BJ (cell line): ENCODE measurements at places on chromosomes 5 and 9. TPM values are rescaled to one million over a fixed set of nuclear protein-coding genes. Genes with fewer than 3 reads are reported as not detected.
A peak's percentile ranks its signal among the peaks of the same experiment; 100 is the strongest.

DNA sequence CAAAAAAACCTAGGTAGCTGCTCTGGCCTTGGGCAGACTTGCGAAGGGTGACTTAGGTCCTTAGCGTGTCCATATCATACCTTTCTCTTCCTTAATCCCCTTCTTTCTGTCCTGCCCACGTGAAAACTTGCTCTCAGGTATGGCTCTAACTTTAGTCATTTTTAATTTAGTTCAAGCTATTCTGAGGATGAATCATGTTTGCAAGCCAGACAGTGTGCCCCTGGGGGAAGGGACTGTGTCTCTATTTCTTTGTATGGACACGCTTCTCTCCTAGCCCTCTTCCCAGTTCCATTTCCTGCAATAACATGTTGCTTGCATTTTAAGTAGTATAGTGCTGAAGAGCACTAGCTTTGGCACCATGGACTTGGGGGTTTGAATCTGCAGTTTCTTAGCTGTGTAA lies 120.6 kb downstream of the PTTG1 start:
- no peak for DNase-seq

GRCh38 chr9:130759738-130760137 lies 66.2 kb downstream of the EXOSC2 start:
- DNase-seq, result no peak

DNA sequence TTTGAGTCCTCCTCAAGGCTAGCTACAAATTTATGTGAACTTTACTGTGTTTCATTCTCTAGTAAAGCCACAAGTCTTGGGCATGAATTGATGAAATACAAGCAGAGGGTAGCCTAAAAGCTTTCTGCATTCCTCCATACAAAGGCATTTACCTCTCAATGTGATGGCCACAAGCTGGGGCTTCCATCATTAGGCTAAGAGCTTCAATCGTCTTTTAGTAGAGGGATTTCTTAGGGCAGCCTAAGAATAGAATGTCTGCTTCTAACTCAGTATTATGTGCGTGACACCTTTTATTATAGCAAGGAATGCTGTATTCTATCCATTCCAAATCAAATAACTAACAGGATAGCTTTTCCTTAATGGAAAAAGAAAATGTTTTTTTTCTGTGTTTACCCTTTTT lies 3.7 kb downstream of the PLAC8L1 start:
- DNase-seq, result no peak

- DNase-seq, result no peak
Observed at GRCh38 chr9:31556667-31557463, 827.6 kb upstream of the ACO1 start.

- DNase-seq, result no peak
Observed at GRCh38 chr5:143828710-143829109, 16.7 kb downstream of the HMHB1 start.

GRCh38 chr9:22215521-22215920 lies 206.4 kb upstream of the CDKN2B start:
- DNase-seq, result no peak

DNA sequence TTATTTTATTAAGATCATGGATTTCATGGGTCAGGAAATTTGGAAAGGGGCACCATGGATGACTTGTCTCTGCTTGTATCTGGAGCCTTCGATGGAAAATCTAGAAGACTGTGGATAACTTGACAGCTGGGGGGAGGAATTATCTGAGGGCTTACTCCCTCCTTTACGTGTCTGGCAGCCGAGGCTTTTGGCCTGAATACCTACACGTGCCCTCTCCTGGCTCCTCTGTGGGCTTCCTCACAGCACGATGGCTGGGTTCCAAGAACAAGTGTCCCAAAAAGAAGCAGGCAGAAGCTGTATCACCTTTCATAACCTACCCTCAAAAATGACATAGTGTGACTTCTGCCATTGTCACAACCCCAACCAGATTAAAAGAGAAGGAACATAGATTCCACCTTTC lies 228.9 kb downstream of the GRIA1 start:
- no peak for DNase-seq

- DNase-seq, result no peak
Observed at GRCh38 chr5:96790961-96791504, 16.7 kb downstream of the ERAP1 start.

DNA sequence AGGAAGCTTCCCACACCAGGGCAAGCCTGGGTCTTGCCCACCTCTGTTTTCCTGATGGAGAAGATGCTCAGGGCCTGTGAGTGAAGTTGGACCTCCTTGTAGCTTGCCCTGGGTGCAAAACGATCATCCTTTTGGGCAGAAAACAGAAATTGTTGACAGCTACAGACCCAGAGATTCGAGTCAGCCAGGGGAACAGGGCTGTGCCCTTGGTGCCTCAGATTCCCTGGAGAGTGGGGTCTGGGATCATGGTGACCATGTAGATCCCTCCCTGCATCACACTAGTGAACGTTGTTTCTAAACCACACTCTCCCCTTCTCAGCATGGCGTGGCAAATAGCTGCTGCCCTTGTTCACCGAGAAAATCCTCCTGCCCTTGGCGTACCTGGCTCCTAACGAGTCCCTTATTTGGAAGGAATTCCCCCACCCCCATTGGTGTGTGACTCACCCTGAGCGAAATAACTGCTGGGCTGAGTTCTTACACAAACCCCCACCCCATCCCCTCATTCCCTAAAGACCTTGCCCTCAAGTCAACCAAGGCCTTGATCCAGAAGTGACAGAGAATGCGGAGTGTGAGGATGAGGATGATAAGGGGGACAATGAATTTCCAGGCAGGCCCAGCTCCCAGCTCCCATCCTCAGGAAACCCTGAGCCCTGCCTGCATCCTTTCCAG lies 1.1 kb upstream of the DCANP1 start:
- no peak for DNase-seq

DNA sequence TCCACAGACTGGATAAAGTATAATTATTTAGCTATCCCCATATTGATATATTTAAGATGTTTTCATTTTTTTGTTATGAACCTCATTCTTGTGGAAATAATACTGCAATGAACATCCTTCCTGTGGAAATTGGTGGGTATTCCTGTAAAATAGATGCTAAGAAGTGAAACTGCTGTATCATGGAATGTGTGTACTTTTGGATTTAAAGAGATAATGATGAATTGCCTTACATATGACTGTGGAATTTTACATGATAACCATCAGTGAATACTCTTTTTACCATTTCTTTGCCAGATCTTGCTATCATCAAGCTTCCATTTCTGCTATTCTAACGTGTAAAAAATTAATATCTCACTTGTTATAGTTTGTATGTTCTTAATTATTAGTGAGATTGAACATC lies 847.9 kb downstream of the EFNA5 start:
- no peak for DNase-seq

DNA sequence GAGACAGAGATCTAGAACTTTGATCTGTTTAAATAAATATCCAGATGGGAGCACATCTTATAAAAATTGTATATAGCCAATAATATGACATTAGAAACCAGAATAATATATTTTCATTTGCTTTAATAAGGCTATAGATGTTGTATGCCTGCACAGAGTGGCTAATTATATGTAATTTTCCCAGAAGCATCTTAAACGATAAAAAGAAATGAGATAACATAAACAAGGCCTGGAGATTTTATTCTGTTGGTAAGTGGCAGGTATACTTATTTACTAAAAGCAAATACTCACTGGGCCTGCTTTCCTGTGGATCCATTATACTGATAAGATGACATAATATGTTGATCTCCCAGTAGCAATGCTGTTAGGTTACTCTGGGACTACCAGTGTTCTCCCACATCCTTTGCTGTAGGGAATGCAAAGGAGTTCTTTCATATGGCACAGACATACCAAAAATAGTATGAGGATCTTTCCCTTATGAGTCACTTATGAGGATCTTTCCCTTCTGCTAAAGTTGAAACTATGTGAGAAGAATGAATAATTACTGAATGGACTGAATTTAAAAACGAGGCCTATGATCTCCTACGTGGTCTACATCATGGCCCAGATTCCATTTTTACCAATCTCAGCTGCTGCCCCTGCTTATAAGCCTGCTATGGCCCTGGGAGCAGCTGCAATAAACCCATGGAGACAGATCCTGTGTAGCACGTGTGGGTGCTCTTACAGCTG lies 112.1 kb downstream of the NUDT12 start:
- peak; percentile 79 for DNase-seq

- DNase-seq, result no peak
Observed at GRCh38 chr5:123673107-123673506, 161.1 kb downstream of the CSNK1G3 start.

DNA sequence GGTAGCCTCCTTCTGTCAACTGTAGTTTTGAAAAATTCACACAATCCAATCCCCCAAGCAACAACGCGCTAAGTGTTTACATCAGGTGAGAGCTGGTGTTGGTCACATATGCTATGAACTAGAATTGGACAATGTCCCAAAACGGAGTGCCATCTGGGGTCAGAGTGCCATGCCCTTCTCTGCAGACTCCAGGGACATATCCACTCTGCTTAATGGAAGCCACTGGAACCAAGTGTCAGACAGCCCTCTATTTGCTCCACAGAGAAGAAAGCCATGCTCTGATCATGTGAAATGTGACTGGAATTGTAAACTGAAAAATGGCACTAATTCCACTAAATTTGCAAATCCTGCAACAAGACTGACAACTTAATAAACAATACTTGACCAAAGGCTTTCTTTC lies 12.2 kb downstream of the ABCA1 start:
- no peak for DNase-seq

DNA sequence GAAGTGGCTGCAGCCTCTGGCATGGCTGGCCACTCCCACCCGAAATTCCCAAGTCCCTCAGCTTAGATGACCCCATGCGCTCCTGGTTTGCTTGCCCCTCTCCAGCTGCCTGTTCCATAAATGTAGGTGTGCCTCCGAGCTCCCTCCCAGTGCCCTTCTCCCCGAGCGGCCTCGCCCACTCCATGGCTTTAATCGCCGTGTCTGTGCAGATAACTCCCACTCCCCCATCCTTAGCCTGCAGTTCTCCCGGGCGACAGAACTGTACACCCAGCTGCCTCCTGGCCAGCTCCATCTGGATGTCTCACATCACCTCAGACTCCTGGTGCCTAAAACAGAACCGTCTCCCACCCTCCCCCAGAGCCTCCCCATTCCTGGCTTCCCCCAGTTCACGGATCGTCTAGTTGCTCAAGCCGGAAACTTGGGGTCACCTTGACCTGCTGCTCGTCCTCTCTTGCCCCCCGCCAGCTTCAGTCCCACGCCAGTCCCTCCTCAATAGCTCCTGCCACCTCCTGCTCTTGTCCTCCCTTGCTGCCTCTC lies 24.1 kb downstream of the HK3 start:
- no peak for DNase-seq

- no peak for DNase-seq
Observed at GRCh38 chr5:34703767-34704713, 47.9 kb downstream of the RAI14 start.

DNA sequence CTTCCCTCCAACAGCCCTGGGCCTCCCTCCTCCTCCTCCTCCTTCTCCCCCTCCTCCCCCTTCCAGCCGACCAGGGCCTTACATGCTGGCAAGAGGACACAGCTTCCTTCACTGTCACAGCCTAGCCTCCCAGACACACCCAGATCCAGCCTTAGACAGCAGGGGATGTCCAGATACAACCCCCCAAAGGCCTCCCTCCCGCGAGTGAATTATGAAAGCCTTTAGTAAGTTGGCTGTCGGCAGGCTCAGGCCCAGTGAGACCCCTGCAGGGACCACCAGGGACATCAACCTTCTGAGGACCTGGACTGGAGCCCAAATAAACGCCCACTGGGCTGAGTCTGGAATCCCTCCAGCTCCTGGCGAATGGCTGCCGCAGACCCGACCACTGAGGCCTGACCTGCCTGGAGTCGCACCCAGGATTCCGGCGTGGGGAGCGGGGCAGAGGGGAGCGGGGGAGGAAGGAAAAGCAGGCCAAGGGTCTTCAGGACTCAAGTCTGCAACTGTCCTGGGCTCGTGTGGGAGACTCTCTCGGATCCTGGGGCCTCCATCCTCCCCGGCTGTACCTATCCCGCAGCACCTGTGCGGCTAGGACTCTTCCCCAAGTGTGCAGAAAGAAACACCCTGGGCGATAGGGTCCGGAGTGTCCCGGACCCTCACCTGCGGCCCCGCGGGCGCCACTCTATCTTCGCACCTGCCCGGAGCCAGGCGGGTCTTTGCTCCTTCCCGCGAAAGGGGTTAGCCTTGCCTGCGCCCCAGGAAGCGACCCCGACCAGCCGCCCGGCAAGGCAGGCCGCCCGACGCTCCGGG lies 705 bp downstream of the SEPTIN8 start:
- no peak for DNase-seq

TAF1L gene
- 0.01 TPM in 1 of 2 replicates, not detected in the other for polyA plus RNA-seq

IFNE gene
- 0.28 and 0.69 TPM in 2 replicates for polyA plus RNA-seq

SLC6A18 gene
- polyA plus RNA-seq, result not detected in 2 replicates

CHSY3 gene
- polyA plus RNA-seq, result 0.91 and 1.2 TPM in 2 replicates

BAG1 gene
- 17.7 and 21.2 TPM in 2 replicates for polyA plus RNA-seq

PCDHA7 gene
- polyA plus RNA-seq, result 0.44 TPM in 2 replicates

C9orf50 gene
- 0.20 and 0.21 TPM in 2 replicates for polyA plus RNA-seq
